ENCODE measurements at places on chromosomes 12 and 14.

GRCh38 chr12:67920413-67920812, 68.8 kb upstream of the IFNG-AS1 start:
- no peak for DNase-seq

GRCh38 chr14:54253195-54253947, 143.4 kb upstream of the CDKN3 start:
- peak; percentile 88 for DNase-seq

DNA sequence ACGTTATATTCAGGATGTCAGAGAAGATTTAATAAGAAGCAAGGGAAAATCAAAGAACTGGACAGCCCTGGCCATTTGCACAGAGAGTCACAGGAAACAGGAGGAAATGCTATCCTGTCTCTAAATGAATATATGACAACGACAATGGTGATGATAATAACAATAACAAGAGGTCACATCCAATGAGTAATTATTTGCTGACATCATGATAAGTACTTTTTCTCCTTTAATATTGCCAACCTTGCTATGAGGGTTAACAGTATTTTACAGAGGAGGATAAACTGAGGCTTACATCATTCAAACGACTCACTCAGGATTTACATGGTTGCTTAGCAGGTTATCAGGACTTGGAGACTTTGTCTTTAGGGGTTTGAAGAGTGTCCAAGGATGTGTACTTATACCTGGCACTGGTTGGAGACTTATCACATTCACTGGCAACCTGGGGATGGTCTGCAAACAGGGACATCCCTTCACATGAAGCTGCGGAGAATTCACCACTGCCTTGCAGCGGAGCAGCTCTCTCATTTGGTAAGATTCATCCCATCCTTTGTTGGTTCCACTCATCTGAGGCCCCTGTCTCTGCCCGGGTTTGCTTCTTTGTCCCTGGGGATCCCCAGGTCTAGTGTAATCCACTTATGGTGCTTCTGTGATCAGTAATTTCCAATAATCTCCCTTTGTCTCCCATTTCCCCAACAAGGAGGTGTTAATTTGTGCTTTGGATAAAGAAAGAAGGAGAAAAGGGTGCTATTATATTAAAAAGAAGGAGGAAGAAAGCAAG, 637.8 kb downstream of the BCL11B start:
- DNase-seq: no peak

DNA sequence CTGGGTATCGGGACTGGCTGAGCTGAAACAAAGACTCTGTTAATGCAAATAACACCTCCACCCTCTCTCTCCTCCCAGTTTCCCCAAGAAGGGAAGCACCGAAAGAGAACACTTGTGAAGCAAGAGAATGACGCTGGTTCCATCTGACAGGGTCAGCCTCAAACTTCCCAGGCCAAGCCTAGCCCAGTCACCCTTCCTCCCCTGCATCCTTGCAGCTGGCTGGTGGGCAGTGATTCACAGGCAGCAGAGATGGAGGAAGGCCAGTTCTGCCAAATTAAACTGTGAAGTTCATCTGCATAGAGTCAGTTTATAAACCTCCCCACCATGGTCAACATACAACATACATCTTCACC, 2.8 kb downstream of the LRRC74A start:
- no peak for DNase-seq

DNA sequence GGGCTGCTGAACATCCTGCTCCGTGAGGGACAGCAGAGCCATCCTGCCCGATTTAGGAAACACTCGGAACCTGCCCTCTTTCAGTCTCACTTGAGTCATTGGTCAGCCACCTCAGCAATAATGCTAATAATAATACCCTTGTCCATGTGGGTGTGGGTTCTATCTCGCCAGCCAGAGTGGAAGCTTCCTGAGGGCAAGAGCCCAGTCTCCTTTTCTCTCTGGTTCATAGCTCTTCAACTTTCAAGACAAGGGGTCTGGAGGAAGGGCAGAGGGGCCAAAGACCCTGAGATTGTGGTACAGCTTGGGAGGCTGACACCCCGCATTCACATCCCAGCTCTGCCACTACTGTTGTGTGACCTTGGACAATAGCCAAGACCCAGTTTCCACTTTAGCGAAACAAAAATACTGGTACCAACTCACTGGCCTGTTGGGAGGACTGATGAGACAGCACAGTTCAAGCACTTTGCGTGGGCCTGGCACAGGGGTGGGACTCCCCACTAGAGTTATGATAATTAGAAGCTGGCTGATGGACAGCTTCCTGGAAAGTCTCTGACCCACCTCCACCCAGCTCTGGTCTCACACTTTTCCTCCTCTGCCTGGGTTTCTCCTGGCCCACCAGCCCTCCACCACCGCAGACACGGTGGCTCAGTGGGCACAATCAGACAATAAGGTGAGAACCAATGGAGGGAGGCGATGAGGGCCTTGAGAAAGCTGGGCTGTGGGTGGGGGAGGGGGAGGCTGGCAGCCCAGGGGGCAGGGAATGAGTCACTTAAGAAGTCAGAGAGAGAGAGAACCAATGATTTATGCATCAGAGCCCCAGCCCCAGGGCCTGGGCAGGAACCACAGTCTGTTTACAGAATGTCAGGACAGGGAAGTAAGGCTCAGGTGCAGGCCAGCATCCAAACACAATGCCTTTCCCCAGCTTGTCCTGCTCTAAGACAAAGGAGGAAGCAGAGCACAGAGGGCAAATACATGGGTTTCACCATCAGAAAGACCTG, 9.6 kb downstream of the FAIM2 start:
- DNase-seq: peak; percentile 22

GRCh38 chr14:23877538-23878180, 75.9 kb upstream of the DHRS4 start:
- DNase-seq: no peak

DNA sequence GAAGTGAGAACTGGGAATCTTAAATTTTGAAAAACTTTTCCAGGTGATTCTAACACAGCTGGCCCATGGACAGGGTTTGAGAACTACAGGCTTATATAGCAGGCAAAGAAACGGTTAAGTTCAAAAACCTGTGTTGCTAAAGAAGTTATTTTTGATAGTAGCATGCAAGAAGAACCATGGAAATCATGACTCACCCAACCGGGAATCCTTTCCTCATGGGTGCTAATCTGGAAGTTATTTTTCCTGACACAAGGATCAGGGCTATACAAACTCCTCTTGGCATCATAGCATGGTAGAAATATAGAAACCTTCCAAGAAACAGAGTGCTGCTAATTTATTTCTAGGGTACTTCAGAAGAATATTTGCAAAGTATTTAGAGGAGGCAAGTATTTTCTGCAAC, 588.7 kb downstream of the CCER1 start:
- peak; percentile 69 for DNase-seq

DNA sequence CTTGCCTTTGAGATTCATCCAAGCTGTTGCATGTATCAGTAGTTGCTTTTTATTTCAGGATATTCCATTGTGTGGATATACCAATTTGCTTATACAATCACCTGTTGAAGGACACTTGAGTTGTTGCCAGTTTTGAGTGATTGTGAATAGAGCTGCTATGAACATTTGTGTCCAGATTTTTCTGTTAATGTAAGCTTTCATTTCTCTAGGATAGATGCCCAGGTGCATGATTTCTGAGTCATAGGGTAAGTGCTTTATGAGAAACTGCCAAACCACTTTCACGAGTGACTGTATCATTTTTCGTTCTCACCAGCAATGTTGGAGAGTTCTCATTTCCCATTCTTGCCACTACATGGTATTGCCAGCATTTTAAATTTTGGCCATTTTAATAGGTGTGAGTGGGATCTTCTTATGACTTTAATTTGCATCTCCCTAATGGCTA, 434.6 kb upstream of the RGS6 start:
- DNase-seq: peak; percentile 62

DNA sequence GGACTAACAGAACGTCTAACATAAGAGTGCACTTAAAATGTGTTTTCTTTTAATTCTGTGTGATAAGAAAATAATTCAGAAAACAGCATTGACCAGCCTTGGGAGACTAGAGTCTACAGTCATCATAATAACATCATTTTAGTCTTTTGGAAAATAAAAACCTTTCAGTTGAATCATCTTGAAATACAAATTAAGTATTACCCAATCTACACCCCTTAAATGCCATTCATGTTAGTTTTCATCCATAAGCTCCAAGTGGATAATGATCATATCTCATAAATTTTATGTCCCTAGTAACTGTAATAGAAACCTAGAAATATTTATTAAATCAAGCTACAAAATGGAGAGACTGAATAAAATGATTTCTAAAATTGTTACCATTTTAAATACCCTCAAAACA, 32.4 kb downstream of the EPS8 start:
- peak; percentile 71 for DNase-seq

DNA sequence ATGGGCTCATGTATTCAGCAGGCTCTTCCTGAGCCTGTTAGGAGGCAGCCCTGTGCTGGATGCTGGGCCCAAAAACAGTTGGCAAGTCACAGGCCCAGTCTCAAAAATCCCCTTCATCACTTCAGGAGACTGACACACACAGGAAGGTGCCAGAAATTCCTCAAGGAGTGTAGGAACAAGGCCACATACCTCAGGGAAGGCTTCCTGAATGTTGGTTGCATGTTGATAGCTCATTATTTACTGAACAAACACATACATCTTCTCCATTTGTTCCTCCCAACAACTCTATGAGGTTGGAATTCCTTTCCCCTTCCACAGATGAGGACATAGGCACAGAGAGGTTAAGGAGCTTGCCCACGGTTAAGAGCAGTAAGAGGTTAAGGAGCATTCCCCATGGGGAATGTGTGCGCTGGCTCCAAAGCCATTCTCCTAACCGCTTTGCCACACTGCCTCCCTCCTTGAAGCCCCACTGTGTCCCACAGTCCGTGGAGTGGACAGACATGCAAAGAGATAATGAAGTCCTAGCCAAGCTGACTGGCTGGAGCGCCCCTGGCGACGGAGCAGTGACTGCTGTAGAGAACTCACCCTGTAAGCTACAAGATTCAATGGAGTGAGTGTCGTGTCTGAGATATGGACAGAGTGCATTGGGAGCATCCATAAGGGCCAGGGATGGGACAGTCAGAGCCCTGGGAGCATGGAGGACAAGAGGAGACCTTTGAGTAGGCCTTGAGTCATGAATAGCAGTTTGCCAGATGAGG, 3.3 kb downstream of the HHIPL1 start:
- DNase-seq: no peak

DNA sequence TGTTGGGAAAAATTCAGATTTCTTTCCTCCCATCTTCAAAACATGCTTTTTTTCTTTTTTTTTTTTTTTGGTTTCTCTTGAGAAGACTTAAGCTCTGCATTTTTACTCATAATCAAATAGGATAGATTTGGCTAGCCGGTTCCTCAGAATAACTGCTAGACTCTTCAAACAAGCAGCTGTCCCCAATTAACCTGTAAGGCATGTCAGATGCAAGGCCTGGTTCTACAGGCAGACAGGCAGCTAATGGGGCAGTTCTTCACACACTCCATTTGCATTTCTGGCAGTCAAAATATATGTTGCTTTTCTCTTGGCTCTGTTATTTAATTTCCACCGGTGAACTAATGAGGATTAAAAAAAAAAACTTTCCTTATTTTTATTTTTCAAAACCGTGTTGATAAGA, 228.0 kb upstream of the ATP2B1 start:
- no peak for DNase-seq

DNA sequence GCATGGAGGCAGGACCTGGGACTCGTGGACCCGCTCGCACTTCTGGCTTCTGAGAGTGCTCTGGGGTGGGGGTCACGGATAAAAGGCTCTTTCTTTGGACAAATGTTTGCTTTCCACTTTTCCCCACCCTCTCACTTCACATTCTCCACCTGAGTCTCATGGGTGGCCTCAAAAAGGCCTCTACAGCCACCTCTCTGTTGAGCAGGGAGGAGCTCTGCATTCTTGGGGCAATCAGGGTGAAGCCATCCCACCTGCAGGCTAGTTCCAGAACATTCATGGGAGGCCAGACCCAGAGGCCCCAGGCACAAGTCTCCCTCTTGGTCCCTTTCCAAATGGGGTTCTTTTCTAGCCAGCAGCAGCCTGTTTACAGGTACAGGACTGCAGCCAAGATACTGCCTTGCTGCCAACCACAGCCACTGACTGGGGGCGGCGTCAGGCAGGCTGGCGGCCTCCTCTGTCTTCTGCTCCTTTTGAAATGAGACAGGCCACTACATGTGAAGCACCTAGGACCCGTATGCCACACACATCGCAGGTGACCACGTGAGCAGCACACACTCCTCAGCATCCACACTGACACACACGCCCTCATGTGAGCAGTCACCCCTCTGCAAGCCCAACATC, 18.2 kb upstream of the CEBPE start:
- no peak for DNase-seq

- DNase-seq: peak; percentile 80
Measured at GRCh38 chr14:33510063-33510481, 440.8 kb downstream of the EGLN3 start.

- DNase-seq: no peak
Measured at GRCh38 chr12:7693793-7694192, 1.8 kb downstream of the GDF3 start.

GRCh38 chr14:22517117-22517720, 71.8 kb downstream of the DAD1 start:
- no peak for DNase-seq

DNA sequence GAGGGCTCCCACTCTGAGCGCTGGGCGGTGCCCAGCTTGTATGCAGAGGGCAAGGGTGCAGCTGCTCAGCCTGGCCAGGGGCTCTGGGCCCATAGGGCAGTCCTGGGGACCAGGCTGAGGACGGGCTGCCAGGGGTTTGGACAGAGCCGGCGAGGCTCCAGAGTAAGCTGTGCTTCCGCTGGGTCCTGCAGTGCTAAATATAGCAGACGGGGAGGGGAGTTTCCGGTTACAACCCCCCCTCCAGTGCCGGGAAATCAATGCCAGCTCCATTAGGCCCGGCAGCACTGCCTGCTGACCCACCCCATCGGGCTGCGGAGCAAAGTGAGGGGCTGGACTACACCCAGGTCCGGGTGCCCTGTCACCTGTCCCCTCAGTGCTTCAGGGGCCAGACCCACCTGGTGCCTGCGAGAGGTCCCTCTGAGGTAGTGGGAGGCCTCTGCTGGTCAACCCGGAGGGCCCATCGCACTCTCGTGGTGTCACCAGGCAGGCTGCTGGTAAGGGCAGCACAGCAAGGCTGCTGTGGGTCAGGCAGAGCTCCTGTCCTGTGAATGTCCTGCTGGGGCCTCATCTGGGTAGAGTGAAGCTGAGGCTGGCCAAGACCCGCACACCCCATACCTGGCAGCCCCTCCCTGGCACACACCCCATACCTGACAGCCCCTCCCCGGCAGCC, 2.6 kb upstream of the JAG2 start:
- DNase-seq: no peak

- DNase-seq: no peak
Measured at GRCh38 chr12:70571705-70572268, 65.4 kb downstream of the PTPRB start.
